ENCODE measurements at places on chromosomes 1 and 21.

GRCh38 chr1:84254703-84255238 lies 46.7 kb upstream of the SAMD13 start:
- no peak for DNase-seq

DNA sequence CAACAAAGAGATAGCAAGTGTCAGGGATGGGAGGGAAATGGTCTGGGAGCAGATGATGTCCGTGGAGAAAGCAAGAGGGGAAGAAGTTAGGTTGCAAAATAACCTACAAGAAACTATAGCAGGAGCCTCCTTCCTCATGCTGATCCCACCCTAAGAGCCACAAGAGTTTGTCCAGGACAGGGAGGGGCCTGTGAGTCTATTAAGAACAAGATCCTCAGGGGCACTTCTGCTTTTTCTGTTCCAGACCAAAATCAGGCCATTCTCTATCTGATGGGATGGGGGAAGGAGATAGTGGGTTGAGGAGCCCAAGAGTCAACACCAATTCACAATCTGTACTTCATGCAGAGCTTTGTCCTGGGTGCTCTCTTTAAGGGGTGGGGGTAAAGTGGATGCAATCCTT lies 7.7 kb upstream of the ATP1A4 start:
- DNase-seq = no peak

DNA sequence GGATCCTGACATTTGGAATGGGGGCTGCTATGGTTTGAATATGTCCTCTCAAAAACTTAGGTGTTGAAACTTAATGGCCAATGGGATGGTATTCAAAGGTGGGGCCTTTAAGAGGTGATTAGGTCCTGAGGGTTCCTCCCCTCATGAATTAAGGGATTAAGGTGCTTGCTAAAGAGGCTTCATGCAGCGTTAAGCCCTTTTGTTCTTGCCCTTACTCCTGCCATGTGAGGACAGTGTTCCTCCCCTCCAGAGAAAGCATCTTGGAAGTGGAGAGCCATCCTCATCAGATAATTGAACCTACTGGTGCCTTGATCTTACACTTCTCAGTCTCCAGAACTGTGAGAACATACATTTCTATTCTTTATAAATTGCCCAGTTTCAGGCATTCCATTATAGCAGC lies 146.6 kb downstream of the KCNJ6 start:
- no peak for DNase-seq

GRCh38 chr1:69413129-69413528 lies 154.6 kb upstream of the LRRC7 start:
- DNase-seq = no peak

GRCh38 chr21:41180752-41181151 lies 12.8 kb downstream of the BACE2 start:
- no peak for DNase-seq

DNA sequence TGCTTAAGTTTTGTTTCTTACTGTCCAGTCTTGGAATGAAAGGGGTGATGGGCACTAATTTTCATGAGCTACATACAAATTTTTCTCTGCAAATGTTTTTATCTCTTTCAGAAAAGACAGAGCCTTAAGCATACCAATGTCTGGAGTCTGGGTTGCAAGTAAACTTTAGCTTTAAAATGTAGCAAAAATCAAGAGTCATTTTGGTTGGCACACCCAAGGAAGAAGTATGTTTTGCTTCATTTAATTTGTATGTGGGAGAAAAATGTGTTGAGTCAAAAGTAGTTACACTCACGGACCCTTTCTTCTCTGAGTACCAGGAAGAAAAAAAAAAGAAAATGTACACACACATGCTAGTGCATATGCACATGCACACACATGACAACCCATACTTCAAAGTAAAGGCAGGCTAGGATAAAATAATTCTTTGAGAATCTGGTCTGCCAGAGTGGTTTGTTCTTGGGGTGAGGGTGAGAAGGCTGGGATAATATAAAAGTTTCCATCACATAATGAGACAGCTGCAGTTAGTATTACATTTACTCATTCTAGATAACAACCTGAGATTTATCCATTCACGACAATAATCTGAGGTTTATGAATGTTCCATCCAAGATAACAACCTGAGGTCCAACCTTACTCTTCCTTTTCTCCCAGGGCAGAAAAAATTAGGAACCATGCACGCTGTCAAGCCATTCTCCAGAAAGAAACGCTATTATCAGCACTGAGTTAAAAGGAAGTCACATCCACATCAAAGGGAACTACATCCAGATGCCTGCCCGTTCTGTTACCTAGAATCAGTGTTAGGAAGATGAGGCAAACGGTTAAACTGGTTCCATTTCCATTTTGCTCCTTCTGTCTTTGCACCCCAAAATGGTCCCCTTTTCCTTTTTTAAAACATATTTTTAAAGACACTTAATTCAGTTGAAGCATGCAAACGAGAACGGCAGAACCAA lies 9.3 kb downstream of the DPYD start:
- DNase-seq = no peak

DNA sequence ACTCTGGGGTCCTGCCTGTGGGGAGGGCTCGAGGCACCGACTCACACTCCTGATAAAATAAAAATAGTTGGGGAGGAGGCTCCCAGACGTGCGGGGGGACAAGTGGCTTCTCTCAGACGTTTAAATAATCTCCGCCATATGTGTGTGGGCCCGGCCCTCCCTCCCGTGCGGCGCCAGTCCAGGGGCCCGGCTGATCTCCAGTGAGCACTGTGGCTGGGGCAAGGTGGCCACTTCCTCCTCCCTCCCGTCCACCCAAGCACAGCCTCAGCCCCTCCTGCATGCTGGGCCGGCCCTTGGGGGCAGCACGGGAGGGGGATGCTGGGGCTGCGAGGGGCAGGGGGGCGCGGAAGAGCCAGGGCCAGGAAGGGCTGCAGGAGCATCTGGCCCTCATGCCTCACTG lies 4.0 kb upstream of the PLCH2 start:
- DNase-seq = no peak

DNA sequence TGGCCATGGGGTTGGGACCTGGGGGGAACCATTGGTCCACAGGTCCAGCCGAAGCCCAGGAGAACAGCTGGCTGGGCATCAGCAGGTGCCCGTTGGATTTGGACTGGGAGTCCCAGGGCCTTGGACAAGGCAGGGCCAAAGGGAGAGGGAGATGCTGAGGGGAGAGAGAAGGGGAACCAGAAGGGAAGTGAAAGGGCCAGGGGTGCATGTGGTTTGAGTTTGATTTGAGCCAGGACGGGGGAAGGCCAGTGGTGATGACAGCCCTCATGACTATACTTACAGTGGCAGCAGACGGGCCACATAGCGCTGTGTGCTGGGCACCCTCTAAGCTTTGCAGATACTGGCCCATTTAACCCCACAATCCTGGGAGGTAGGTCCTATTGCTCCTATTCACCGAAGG lies 18.8 kb downstream of the AGRN start:
- DNase-seq = no peak

- no peak for DNase-seq
Measured at GRCh38 chr1:74425676-74426075, 86.7 kb downstream of the LRRC53 start.

GRCh38 chr1:1430992-1431844 lies 4.3 kb upstream of the VWA1 start:
- DNase-seq = peak; percentile 91

- no peak for DNase-seq
Measured at GRCh38 chr1:235932090-235932510, 65.4 kb upstream of the LYST start.

DNA sequence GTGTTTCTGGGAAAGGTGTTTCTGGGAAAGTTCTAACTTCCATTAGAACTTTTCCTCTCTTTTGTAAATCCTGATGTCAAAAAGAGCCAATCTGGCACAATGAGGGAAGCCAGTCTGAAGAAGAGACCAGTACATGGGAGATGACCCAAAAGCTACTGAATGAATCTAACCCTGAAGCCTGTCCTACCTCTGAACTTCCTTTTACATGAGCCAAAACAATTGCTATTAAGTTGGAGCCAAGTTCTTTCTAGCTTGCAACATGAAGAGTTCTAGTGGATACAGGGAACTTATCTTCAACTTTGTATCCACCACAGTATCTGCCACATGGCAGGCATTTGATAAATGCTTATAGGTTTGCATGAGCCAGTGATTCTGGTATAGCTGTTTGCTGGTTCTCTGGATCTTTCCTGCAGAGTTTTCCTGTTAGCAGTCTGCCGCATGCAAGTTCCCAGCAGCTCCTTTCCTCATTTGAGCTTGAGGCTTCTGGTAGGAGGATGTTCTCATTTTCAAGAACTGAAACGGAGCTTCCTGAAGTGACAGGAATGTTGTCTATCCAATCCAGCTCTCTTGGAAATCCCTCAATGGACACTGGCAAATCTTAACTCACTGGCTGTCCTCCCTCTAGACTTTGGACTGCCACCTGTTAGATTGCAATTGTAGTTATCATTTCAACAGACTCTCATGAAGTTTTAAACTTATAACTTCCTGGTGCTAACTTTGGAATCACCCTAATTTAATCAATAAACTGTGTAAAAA lies 73.1 kb upstream of the LPGAT1 start:
- DNase-seq = peak; percentile 77

- no peak for DNase-seq
Measured at GRCh38 chr1:2295526-2295925, 67.4 kb downstream of the SKI start.

DNA sequence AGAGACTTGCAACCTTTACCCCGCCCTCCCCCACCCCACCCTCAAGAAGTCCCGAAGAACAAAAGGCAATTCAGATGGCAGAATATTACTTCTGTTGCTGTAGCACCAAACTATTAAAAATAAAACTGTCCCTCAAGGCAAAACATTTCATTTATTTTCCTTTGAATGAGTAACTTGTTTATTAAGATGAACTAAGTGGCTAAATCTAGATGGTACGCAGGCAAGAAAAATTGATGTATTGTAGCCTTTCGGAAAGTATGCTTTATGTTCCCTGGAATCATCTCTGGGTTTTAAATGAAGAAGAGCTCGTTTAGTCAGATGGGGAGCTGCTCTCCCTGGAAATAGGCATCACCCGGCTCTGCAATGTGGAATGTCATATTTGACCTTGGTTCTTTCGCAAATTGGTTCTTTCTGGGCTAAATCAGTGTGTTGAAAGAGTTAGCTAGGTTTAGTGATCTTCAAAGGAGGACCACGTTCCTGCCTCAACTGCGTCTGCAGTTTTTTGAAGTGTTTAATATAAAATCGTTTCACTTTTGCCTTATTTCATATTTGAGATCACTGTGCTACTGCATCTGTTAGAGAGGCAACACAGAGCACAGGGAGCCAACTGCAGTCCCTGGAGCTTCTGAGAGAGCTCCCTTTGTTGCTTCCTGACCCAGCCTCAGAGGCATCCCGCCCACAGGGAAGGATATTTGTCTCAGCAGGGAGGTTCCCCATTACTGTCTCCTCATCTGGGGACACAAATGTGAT lies 61.8 kb downstream of the KIF26B start:
- DNase-seq = no peak

GRCh38 chr1:32906654-32907053 lies 5.5 kb upstream of the TMEM54 start:
- DNase-seq = peak; percentile 87

GRCh38 chr1:110542725-110543124 lies 23.8 kb upstream of the KCNA10 start:
- no peak for DNase-seq

- DNase-seq = no peak
Measured at GRCh38 chr1:16012590-16013219, 5.1 kb downstream of the HSPB7 start.

- DNase-seq = no peak
Measured at GRCh38 chr1:5747426-5748285, 244.6 kb downstream of the NPHP4 start.

- DNase-seq = peak; percentile 90
Measured at GRCh38 chr1:164602101-164602422, 43.1 kb downstream of the PBX1 start.

GRCh38 chr1:160837558-160838205 lies 25.0 kb downstream of the CD244 start:
- DNase-seq = peak; percentile 23

DNA sequence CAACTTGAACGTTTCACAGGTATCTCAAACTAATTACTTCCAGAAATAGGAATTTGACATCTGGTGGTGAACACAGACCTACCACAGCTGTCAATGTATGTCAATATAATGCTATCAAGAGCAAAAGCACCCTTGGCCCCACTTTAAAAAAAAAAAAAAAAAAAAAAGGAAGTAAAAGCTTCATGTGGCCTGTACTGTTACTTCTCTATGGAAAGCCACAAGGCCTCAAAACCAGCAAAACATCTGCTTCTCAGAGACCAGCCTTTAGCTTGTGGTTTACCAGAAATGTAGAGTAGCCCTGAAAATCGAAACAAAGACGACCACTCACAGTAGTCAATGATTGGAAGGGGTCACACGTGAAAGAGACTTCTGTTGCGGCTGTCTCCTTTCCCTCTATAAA lies 109.6 kb downstream of the SLC45A1 start:
- no peak for DNase-seq

GRCh38 chr1:103156966-103157365 lies 48.6 kb upstream of the COL11A1 start:
- DNase-seq = no peak

DNA sequence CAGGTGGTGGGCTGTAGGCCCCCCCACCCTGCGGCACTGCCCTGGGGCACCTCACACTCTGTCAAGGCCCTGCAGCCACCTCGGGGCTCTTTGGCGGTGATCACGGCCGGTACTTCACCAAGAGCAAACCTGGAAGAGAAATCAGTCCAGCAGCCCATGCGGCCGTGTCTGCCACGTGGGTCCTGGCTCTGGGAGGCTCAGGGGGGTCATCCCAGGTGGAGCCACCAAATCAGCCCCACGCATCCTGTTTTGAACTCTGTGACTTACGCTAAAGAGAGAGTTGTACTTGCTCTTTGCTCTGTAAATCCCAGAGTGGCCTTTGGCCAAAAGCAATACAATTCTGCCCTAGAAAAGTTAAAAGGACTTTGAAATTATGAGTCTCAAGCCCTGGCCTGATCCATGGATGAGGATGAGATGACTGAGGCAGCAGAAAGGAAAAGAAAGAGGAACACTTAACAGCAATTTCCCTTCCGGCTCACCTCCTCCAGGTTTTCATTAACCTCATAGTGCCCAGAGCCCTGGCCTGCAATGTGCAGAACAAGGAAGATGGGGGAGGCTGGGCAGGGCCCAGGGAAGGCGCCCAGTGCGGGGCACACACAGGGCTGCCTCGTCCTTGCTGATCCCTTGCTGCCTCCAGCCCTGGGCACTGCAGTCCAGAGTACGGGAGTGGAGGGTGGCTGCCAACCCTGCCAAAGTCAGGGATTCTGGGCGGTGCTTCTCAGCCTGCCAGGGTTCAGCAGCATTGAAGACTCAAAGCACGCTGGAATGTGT lies 337.0 kb downstream of the MATN1 start:
- DNase-seq = peak; percentile 69

GRCh38 chr1:246333855-246334254 lies 173.2 kb downstream of the SMYD3 start:
- no peak for DNase-seq

DNA sequence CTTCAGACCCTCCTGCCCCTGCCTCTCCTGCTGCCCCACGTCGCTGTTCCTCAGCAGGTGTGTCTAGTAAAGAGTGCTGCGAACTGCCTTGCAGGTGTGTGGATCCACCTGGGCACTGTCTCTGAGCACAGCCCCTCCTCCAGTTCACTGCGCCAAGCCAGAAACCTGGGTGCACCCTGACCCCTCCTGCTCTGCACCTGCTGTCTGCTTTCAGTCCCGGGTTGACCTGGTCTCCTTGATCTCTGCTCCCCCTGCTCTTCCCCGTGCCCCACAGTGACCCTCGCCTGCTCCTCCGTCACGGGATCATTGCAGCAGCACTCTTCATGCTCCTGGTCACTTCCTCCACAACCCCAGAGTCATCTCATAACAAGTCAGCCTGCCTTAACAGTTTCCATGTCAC lies 6.5 kb downstream of the A3GALT2 start:
- DNase-seq = peak; percentile 54
